Caki2 (cell line): ENCODE measurements at places on chromosomes 6 and 20. TPM values are rescaled to one million over a fixed set of nuclear protein-coding genes. Genes with fewer than 3 reads are reported as not detected.

DNA sequence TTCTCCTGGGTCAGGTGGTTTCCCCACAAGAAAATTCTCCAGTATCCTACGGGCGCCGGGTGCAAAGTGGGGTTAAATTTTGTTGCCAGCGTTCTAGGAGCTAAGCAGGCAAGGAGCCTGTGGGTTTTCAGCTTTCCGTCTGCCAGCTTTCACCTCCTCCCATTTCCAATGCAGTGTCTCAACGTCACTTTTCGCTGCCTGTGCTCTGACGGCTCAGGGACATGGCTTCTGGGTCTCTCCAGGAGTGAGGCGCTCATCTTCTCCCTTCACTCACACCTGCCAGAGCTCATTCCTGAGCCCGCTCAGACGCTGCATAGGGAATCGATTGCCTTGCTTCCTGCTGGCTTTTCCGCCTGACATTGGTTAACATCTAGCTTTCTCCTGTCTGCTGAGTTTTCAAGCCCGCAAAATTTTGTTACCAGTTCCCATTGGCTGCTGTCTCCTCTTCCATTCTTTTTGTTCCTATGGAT is 7.3 kb upstream of the NAA20 start:
- no peak for DNase-seq

GRCh38 chr6:125201961-125202729 is 48.6 kb downstream of the TPD52L1 start:
- peak; percentile 92 for DNase-seq

DNA sequence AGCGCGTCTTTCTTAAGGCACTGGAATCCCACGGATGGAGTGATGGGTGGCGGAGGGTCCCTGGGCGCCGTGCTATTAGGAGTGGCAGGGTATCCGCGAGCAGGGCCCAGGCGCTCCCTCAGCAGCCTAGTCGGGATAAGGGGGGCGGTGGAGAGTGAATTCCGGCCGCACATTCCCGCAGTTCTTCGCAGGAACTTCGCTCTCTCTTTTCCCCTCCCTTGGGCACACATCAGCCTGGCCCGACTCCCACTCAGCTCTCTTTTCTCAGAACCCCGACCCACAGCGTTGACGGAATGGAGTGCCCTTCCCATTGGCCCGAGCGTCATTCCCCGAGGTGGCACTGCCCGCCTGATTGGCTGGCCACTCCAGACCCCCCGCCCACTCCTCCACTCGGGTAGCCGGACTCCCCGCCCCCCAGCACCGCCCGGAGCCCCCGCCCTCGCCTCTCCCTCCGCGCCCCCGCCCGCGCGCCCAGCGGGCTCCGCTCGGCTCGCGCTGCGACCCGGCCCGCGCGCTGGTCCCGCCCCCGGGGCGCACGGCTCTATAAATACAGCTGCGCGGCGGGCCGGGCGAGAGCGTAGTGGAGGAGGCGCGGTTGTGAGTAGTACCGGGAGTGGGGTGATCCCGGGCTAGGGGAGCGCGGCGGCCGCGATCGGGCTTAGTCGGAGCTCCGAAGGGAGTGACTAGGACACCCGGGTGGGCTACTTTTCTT is at the start of gene ID4:
TSS of gene ID4 (plus strand) at position 572 of the 712 bp plus-strand sequence. CDS start 385 bp downstream, outside the sequence.
- DNase-seq = peak; percentile 96

DNA sequence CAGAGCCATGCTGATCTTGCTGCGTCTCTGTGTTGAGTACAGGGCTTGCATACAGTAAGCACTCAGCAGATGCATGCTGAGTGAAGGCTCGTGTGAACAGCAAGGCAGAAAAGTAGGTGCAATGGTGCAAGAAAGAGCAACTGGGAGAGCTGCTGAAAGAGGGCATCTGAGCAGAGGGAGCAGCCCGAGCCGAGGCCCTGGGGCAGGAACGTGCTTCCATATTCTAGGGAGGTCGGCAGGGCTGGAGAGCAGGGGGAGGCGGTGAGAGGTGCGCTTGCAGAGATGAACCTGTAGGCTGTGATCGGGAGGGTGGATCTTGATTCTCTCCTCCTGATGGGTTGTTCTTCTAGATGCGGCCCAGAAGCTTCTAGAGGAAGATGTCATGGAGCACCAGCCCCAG is 26.4 kb upstream of the STX16 start:
- no peak for DNase-seq

DNA sequence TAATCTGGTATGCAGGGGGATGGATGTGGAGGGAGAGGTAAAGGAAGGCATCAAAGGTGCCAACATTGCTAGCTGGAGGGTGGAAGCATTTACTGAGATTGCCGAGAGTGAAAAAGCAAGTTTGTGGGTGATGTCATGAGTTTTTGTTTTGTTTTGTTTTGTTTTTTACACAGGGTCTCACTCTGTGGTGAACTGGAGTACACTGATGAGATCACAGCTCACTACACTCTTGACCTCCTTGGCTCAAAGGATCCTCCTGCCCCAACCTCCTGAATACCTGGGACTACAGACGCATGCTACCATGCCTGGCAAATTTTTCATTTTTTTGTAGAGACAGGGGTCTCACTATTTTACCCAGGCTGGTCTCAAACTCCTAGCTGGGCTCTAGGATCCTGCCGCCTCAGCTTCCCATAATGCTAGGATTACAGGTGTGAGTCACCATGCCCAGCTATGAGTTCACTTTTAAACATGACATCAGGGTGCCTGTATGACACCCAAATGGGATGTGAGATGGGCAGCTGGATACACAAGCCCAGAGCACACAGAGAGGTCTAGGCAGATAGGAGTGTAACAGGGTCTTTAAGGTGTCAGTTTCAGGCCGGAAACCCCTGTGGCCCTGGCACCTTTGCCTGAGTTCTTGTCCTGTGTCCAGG is 35.1 kb upstream of the HMGA1 start:
- DNase-seq = no peak

- DNase-seq = no peak
Measured at GRCh38 chr6:108658174-108658573, 97.5 kb downstream of the FOXO3 start.

- no peak for DNase-seq
Measured at GRCh38 chr6:16831136-16831535, 69.9 kb upstream of the ATXN1 start.

GRCh38 chr6:36120539-36120938 is 9.8 kb upstream of the MAPK13 start:
- DNase-seq = no peak

DNA sequence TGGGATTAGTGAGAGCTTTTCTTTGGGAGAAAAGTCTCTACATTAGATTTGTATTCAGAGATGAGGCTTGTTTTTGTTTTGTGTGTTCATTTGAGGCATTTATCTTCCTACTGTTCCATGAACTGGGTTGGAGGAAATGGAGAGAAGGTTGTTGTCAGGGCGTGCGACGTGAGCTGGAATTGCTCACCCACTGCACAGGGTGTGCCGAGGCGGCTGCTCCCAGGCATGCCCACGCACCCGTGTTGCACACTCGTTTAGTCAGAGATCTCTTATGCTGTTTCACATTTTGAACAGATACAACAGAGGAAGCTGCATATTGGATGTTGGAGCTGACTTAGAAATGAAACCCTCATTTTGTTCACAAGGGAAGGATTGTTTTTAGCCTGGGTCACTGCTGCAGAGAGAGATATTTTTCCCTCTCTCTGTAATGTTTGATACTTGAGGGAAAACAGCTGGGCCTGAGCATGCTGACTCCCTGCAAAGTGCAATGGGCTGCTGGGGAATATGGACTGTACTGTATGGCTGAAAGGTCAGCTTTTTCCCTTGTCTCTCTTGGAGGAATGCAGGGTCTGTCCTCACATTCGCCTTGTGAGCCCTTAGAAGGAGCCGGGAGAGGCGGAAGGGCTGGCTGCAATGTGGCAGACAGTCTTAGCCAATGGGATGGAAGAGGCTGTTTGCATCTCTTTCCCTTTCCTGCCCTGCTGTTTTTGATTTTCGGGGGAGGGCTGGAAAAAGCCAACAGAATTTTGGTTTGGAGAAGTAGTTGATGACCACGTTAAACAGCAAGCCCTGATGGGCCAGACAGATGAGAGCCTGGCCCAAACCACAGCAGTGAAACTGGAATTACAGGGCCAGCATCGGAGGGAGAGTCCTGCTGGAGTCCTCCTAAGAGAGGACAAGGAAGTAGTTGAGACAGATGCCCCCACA is 170.8 kb downstream of the SASH1 start:
- no peak for DNase-seq

- no peak for DNase-seq
Measured at GRCh38 chr20:47887477-47888080, 102.3 kb upstream of the SULF2 start.

- no peak for DNase-seq
Measured at GRCh38 chr6:75196081-75196687, 9.7 kb downstream of the COL12A1 start.

- no peak for DNase-seq
Measured at GRCh38 chr6:62640749-62641148, 354.7 kb upstream of the KHDRBS2 start.

DNA sequence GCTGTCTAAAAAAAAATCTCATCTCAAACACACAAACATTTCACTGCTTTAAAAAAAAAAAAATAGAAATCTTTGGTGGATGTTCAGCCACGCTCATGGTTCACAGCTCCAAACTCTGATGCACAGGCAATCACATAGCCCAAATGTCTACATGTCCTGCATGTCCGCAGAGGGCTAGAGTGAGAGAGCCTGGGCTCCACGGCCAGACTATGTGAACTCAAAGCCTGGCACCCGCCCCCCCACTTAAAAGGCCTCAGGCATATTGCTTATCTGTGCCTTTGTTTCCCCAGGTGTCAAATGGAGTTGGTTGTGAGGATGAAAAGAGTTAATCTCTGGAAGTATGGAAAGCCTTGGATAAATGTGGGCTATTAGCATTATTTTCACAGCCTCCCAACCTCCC is 10.5 kb upstream of the PTGIS start:
- no peak for DNase-seq

DNA sequence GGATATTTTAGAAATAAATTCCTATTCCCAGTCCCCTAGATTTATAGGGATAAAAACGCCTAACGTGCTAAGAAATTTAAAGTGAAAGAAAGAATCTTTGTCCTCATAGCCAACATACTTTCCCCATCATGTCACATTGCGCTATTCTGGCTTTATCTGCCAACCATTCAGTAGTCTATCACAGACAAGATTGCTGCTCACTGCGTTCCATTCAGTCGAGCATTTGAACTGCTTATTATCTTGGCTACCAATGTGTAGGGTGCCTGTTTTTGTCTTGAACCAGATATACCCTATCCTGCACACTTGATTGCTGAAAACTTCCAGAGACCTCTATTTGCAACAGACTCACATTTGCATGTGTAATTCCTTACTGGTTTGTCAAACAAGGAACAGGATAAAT is 751.5 kb downstream of the EPHA7 start:
- DNase-seq = no peak

GRCh38 chr6:36656441-36656840 is 22.1 kb upstream of the CDKN1A start:
- peak; percentile 87 for DNase-seq

The PARD6B gene
- 58.6 and 82.5 TPM in 2 replicates for total RNA-seq

The PGC gene
- 5.8 TPM in 1 of 2 replicates, not detected in the other for total RNA-seq

The COL12A1 gene
- 6.2 and 6.7 TPM in 2 replicates for total RNA-seq

The FAM209B gene
- total RNA-seq = not detected in 2 replicates

The THEMIS gene
- total RNA-seq = 0.07 TPM in 1 of 2 replicates, not detected in the other

The GSTA3 gene
- total RNA-seq = 0.61 TPM in 1 of 2 replicates, not detected in the other

The ATP9A gene
- total RNA-seq = 31.1 and 37.1 TPM in 2 replicates

The PREX1 gene
- 39.4 and 41.4 TPM in 2 replicates for total RNA-seq

The BPIFB2 gene
- total RNA-seq = not detected in 2 replicates

The MMP24 gene
- total RNA-seq = 14.3 and 17.1 TPM in 2 replicates

The DSP gene
- 18.4 and 20.9 TPM in 2 replicates for total RNA-seq

The APMAP gene
- total RNA-seq = 130 and 132 TPM in 2 replicates
